ENCODE measurements at places on chromosomes 5 and 9. TPM values are rescaled to one million over a fixed set of nuclear protein-coding genes. Genes with fewer than 3 reads are reported as not detected.

TYRP1 gene
- not detected for total RNA-seq

CD74 gene
- 89.1 TPM for total RNA-seq

GNPDA1 gene
- total RNA-seq, result 8.8 TPM

C9orf152 gene
- total RNA-seq, result 3.0 TPM

PCDHA13 gene
- total RNA-seq, result 0.28 TPM

C5orf52 gene
- not detected for total RNA-seq

ELL2 gene
- total RNA-seq, result 76.4 TPM

DNA sequence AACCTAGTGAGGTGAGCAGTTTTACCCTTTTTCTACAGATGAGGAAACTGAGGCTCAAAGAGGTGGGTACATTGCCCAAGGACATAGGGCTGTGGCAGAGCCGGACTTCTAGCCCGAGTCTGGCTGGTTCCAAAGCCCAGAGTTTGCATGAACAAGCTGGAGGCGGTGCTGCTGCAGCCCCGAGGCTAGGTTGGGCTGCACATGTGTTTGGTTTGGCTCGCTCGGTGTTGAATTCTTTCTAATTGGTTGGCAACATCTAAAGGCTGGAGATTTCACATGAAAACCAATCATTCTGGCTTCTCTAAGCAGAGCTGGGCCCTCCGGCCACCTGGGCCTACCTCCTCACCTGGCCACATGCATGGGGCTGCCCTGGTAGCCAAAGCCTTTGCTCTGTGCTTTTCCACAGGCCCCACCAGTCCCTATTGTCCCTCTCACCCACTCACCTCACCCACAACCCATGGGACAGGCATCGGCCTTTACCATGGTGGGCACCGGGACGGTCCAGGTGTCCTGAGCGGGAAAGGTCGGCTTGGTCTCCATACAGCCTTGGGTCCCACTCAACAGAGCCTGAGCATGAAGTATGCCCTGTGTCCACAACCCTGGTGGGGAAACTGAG lies 262.3 kb downstream of the NSG2 start:
- DNase-seq, result peak; percentile 29

GRCh38 chr5:132094393-132095076 lies 20.9 kb downstream of the CSF2 start:
- no peak for DNase-seq

DNA sequence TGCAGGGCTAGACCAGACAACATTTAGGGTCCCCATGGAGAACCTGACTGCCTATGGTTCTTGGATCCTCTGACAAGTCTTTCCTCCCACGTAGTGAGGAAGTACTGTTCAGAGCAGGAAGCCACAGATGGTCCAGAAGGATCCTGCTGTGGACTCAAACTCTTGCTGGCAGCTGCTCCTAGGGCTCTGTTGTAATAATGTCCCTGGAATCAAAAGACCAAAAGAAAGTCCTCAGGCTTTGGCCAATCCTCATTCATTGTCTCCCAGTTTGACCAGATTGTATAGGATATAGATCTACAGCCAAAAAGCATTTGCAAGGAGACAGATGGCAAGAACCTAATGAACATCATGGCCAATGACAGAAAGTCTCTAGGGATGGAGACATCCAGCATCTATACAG lies 53.9 kb downstream of the SEMA6A start:
- DNase-seq, result no peak

DNA sequence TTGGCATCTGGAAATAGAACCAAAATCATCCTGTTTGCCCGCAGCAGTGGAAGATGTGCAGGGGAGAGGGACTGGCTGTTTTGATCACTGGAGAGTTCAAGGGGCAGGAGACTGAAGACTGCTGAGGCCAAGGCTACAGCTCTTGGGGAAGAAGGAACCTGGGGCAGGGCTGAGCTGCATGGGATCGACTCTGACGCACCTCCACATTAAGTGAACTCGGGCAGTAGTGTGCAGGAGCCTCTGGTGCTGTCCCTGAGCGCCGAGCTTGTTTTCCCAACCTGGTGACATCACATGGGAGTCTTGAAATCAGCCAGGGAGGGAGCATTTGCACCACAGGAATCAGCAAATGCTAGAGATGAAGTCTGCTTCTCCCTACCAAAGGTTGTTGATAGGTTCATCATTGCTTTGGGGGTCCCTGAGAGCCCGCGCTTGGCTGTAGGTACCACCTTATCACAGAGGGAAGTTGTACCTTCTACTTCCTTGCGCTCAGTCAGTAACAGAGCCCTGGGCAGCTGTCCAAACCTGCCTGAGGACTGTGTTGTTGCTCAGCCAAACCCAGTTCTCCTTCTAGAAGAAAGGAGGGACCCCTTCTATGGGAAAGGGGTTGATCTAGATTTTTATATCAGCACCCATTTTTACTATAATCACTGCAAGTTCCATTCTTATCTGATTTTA lies 52.3 kb upstream of the CTSL start:
- peak; percentile 39 for DNase-seq

GRCh38 chr5:97601651-97602050 lies 418.6 kb upstream of the RIOK2 start:
- DNase-seq, result no peak

- no peak for DNase-seq
These were observed 79.2 kb upstream of the HSPA9 start for GRCh38 chr5:138654281-138654867.

DNA sequence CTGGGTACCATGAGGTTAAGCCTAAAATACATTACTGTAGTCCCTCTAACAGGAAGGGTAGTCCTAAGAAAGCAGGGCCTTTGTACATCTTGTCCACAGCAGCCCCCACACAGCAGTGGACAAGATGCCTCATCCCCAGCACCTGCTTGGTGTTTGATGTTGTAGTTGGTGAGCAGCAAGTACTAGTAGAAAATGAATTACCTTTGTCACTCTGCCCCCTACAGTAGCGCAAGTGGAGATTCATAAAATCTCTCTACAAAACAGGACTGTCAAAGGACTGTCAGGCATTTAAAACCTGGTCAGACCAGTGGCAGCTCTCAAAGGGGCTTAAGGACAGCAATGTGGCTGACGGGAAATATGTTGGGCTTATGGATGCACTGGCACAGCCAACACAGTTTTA lies 122.5 kb downstream of the TMEM174 start:
- no peak for DNase-seq

DNA sequence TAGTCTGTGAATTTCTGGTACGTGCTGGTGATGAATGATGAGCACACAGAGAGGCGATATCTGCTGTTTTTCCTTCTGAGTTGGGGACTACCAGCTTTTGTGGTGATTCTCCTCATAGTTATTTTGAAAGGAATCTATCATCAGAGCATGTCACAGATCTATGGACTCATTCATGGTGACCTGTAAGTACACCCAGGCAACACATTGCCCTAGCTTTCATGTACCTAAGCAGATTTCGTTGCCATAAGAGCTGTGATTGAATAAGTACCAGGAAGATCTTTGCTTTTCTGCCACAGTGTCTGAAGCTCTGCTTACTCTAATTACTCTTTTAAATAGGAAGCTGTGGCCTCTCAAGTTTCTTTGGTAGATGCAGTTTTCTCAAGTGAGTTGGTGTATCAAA lies 397.8 kb downstream of the ARRDC3 start:
- DNase-seq, result no peak

DNA sequence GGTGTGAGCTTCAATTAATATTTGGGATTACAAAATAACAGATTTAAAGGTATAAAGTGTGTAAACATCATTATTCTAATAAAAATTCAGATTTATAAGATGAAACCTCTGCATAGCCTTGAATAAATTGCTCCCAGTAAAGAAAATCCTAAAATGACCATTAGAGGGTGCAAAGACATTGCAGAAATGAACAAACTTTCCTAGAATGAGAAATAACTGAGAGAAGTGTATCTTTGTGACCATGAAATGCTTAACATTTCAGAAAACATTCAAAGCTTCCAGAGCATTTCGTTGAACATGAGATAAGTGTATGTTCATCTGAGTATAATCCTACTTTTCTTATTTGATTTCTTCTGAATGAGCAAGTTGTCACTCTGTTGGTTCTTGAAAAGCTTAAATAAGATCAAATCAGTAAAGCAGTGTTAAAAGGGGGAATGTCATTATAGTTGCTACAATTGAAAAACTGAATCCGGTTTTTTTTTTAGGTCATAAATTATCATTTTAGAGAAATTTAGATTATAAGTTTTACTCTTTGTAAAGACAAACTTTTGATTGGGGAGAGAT lies 24.7 kb upstream of the NUDT12 start:
- DNase-seq, result no peak

DNA sequence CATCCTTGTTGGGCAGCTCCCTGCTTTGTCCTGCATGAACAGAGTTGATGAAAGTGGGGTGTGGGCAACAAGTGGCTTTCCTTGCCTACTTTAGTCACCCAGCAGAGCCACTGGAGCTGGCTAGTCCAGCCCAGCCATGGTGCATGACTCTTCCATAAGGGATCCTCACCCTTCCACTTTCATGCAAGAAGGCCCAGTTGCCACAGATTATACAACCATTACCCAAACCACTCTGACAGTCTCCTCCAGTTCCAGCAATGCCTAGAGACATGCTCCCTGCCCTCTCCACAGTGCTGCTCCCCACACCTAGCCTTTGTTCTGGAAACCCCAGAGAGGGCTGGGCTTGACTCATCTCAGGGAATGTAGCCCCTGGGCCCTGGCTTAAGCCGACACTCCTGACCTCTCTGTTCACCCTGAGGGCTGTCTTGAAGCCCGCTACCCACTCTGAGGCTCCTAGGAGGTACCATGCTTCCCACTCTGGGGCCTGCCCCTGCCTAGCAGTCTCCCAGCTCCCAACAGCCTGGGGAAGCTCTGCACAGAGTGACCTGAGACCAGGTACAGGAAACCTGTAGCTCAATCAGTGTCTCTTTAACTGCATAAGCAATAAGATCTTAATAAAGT lies 3.9 kb downstream of the SLC35A4 start:
- no peak for DNase-seq

GRCh38 chr5:136853971-136854370 lies 488.6 kb upstream of the TRPC7 start:
- no peak for DNase-seq

GRCh38 chr9:135830496-135830895 lies 76.8 kb downstream of the CAMSAP1 start:
- no peak for DNase-seq

GRCh38 chr5:96871027-96871399 lies 5.3 kb upstream of the ERAP2 start:
- DNase-seq, result no peak

GRCh38 chr9:17191082-17191481 lies 56.2 kb downstream of the CNTLN start:
- DNase-seq, result no peak

GRCh38 chr5:108726446-108727235 lies 21.1 kb upstream of the FER start:
- DNase-seq, result no peak

- DNase-seq, result no peak
These were observed 41.0 kb downstream of the AOPEP start for GRCh38 chr9:94767331-94768072.

DNA sequence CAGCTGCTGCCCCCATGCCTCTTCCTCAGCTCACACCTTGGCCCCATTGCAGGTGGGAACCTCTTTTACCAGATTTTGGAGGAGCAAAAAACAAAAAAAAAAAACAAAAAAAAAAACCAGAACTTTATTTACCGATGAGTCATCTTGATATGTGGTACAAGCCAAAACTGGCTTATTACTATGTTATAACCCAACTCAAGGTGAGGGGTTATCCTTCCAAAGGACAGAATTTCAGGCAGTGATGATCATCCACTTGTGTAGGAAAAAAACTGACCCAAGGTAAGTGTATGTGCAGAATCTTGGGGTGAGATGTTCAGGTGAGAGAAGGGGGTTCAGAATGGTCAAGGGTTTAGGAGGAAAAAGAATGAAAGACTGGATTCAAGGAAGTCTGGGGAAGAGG lies 142.6 kb upstream of the FST start:
- no peak for DNase-seq

GRCh38 chr5:148583421-148583965 lies 70.8 kb downstream of the HTR4 start:
- no peak for DNase-seq

- DNase-seq, result peak; percentile 88
These were observed 79.8 kb downstream of the MROH2B start for GRCh38 chr5:40991168-40991980.

Data from left lobe of liver (tissue), 2 donors.